ENCODE measurements at places on chromosomes 4 and X. TPM values are rescaled to one million over a fixed set of nuclear protein-coding genes. Genes with fewer than 3 reads are reported as not detected.

DNA sequence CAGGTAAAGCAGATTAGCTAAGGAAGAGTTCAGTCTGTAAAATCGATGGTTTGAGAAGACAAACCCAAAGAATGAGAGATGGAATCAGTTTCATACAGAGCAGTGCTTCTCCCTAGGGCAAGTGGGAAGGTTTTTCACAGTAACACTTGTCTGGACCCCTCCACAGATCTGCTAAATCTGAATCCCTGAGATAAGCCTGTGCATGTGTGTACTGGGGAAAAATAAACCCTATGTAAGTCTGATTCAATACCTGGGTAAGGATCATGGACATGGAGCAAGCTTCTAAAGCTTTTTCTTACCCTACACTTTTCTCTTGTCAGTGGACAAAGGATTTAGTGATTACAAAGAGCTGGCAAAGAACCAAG is 13.6 kb downstream of the ELOVL6 start:
- no peaks in the 10 kb centered on the region for H3K36me3 ChIP-seq
- H3K4me3 ChIP-seq, result no peak overlapping the region
- no peaks in the 10 kb centered on the region for H3K27me3 ChIP-seq
- H3K27ac ChIP-seq, result no peak overlapping the region
- peaks cover 11% of the 10 kb centered on the region for H3K4me1 ChIP-seq
- DNase-seq, result no peak

- peak; percentile 33 for DNase-seq
- H3K27ac ChIP-seq, result no peak overlapping the region
These were observed 1.7 kb downstream of the FRAS1 start for GRCh38 chr4:78058591-78059523.

GRCh38 chr4:91830681-91831395 is 472.9 kb upstream of the GRID2 start:
- H3K27ac ChIP-seq, result no peak overlapping the region
- no peak overlapping the region for H3K4me3 ChIP-seq
- no peaks in the 10 kb centered on the region for H3K4me1 ChIP-seq
- no peaks in the 10 kb centered on the region for H3K27me3 ChIP-seq

DNA sequence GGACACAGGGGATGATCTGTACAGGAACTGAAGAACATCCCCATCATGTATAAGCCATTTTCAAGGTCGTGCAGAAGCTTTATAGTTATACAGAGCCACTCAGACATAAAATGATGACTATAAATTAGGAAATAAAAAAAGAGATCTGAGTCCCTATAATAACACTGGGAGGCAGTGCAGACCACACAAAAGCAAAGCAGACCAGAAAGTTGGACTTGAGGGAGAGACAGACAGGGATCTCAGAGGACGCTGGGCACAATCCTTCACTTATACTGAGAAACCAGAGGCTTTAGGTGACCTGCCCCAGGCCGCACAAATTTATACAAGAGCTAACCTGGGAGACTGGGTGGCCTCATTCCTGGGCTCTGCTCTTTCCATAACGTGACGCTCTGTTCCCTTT is 70.5 kb downstream of the HADH start:
- H3K36me3 ChIP-seq, result no peaks in the 10 kb centered on the region
- DNase-seq, result no peak
- H3K27me3 ChIP-seq, result no peaks in the 10 kb centered on the region
- H3K4me3 ChIP-seq, result no peak overlapping the region
- no peaks in the 10 kb centered on the region for H3K4me1 ChIP-seq

DNA sequence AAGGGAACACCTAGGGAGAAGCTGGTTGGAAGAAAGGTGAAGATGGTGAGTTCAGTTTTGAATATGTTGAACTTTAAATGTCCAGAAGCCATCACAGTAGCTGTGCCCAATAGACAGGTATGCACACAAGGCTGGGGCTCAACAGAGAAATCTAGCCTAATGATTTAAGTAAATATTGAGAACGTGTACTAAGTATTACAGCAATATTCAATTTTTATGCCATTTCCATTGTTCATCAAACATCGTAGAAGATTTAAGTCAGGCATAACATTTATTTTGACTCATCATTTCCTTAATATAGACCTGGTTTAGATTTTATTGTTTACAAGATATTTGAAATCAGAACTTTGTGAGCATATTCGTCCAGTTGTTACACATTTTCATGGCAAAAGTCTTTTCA is 116.4 kb downstream of the HPGD start:
- no peak overlapping the region for H3K4me3 ChIP-seq
- H3K27ac ChIP-seq, result no peak overlapping the region
- no peaks in the 10 kb centered on the region for H3K36me3 ChIP-seq
- H3K27me3 ChIP-seq, result no peaks in the 10 kb centered on the region

- H3K27me3 ChIP-seq, result no peaks in the 10 kb centered on the region
- H3K4me1 ChIP-seq, result no peaks in the 10 kb centered on the region
These were observed 77.2 kb downstream of the CRMP1 start for GRCh38 chr4:5815641-5816040.

DNA sequence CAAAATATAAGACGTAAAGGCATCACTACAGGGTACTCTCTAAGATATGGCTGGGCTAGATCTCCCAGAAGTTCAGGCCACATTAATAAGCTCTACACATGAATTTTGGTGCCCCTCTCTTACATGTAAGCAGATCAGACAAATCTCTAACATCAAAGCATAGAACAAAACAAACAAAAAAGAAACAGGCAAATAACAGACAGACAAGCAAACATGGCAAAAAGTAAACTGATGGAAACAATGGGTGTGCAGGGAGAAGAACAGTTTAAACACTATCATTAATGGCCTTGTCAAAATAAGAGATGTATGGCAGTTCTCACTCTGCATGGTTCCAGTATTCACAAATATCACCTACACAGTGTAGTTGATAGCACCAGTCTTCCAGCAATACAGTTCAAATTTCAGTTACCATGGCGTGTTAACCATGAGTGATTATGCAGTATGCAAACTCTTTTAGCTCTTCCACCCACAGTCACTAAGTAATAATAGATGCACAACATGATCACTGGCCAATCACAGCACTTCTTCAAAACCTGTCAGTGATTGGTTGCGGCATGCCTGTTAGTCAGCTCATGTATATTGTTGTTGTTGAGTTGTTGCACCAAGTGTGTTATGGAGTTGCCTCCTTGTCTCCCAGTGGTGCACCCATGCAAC is 110.7 kb upstream of the TLR3 start:
- no peak overlapping the region for H3K4me3 ChIP-seq
- no peaks in the 10 kb centered on the region for H3K36me3 ChIP-seq
- peaks cover 4% of the 10 kb centered on the region for H3K27me3 ChIP-seq
- no peak overlapping the region for H3K27ac ChIP-seq

DNA sequence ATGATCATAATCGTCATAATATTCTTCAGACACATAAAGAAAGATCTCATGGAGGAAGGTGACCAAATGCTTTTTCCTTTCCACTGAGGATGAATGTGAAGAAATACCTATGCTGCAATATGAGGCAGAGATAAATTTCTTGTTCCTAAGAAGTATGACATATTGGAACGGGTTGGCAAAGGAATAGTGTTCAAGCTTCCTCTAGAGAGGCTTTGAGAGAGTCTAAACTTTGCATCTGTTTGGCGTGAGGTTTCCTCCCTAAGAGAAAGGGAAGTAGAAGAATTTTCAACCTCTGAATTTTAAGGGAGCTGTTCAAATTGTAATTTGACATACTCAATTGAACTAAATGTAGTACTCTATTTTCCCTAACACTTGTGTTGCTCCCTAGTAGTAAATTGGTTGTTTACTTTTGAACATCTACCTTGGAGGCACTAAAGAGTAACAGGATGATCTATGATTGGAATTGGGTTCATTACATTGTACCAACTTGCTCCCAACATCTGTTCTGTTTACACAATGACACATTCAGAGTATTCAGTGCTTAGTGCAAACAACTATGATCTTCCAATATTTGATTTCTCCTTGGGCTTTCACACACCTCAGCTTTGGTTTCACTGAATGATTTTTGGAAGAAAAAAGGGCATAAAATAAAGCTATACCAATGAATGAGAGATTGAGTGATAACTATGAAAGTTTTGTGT is 122.0 kb downstream of the CORIN start:
- no peaks in the 10 kb centered on the region for H3K4me1 ChIP-seq
- peaks cover 20% of the 10 kb centered on the region for H3K27me3 ChIP-seq
- H3K4me3 ChIP-seq, result no peak overlapping the region
- DNase-seq, result no peak

GRCh38 chr4:14023036-14023435 is 395.5 kb upstream of the BOD1L1 start:
- H3K27me3 ChIP-seq, result no peaks in the 10 kb centered on the region
- H3K4me1 ChIP-seq, result no peaks in the 10 kb centered on the region
- no peaks in the 10 kb centered on the region for H3K36me3 ChIP-seq
- H3K27ac ChIP-seq, result no peak overlapping the region

- H3K27ac ChIP-seq, result no peak overlapping the region
- peak; percentile 37 for DNase-seq
- H3K27me3 ChIP-seq, result no peaks in the 10 kb centered on the region
- no peak overlapping the region for H3K4me3 ChIP-seq
- H3K36me3 ChIP-seq, result no peaks in the 10 kb centered on the region
These were observed 61.6 kb downstream of the HPGD start for GRCh38 chr4:174460684-174461083.

Gene DHX15
- total RNA-seq, result 152 TPM

Gene MCF2
- 0.13 TPM for total RNA-seq

Gene GAGE12D
- not detected for total RNA-seq

All from endothelial cell of umbilical vein (primary cell).